ENCODE measurements at places on chromosomes 1 and 21.

DNA sequence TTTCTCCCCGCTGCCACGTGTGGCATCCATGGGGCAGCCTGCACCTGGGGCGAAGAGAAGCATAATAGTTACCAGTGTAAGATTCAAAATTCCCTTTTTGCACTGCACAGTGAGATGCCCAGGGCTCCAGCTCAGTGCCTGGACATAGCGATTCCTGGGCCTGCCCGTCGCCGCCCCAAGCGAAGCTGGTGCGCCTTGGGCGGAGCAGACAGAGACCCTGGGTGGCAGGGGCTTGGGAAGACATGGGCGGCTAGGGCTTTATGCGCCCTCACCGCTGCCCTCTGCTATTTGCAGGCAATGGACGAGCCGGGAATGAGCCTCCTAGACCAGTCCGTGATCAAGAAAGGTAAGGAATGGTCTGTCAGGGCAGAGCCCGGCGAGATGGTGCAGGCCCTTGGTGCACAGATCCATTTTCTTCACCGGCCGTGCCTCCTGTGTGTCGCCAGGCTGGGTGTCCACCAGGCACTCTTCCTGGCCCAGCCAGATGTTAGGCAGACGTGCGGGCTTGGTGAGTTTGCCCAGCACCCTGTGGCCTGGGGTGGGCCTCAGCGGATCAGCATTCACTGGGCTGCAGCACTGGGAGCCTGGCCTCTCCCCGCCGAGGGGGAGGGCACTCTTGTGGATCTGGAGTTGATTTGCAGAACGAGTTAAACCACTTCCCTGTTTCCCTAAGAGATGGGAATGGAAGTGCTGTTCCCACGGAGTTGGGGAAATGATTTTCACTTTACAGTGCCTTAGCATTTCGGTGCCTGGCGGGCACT, 1.7 kb downstream of the TFAP2E start:
- no peak for DNase-seq

GRCh38 chr1:214540324-214540723, 11.1 kb downstream of the PTPN14 start:
- DNase-seq = no peak

GRCh38 chr1:23748016-23748415, 4.7 kb downstream of the ELOA start:
- no peak for DNase-seq

- no peak for DNase-seq
Observed at GRCh38 chr1:43569175-43569574, 38.5 kb downstream of the PTPRF start.

DNA sequence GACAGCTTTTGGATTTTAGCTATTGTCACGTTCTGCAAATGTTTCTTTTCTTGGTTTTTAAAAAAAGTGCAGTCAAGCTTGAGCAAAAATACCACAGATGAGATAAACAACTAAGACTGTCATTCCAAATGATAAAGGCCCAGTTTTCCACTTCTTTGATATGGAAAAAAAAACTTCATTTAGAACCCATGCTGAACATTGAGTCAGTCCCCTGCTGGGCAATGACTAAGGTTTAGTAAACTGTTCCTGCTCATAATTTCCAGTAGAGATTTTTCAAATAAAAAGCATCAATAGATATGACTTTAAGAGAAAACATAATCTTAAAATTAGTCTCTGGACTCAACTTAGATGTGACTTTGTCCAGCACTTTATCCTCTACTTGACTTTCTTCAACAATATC, 167.9 kb upstream of the C8B start:
- DNase-seq = no peak

- no peak for DNase-seq
Observed at GRCh38 chr1:240073097-240073496, 18.6 kb upstream of the FMN2 start.

- no peak for DNase-seq
Observed at GRCh38 chr1:62228136-62228882, 33.7 kb downstream of the L1TD1 start.

GRCh38 chr21:41598561-41599431, 90.8 kb upstream of the TMPRSS2 start:
- DNase-seq = no peak

GRCh38 chr1:117629625-117630422, 24.0 kb downstream of the TENT5C start:
- no peak for DNase-seq

GRCh38 chr1:21287905-21288514, 2.3 kb downstream of the ECE1 start:
- DNase-seq = no peak

DNA sequence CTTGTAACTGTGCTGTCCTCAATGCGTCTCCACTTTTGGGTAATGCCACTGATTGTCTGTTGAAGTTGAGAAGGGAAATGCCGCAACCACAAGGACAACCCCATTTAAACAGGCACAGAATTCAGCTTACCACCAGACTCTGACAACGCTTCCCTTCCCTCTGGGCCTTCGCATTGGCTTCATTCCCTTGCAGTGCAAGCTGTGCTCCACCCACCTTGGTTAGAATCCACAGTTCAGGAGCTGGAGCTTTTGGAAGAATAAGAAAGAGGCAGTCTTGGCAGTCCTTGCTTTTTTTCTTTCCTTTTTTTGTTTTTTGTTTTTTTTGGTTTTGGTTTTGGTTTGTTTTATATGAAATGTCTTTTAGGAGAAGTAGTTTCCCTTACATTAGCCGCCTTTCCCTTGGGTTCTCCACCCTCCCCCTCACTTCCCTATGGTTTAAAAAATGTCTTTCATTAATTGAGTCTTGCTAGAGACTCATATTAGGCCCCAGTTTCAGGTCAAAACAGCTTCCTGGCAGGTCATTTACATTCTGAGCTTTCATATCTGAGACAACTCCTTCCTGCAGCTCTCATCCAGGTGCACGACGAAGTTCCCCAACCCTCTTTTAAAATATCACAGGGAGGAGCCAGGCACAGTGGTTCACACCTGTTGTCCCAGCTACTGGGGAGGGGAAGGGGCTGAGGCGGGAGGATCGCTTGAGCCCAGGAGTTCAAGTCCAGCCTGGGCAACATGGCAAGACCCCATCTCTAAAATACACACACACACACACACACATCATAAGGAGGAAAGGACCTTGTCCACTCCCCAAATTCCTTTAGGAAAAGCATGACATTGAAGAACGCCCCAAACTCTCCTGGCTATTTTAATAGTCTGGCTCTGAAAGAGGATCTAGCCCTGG, 20.7 kb upstream of the LAX1 start:
- DNase-seq = peak; percentile 24

Measured in putamen (tissue), 1 donor.